Epithelial cell of esophagus (primary cell): ENCODE measurements at places on chromosomes 4 and X.

- DNase-seq: peak; percentile 62
Observed at GRCh38 chrX:40013266-40014195, 84.2 kb downstream of the BCOR start.

- DNase-seq: peak; percentile 31
Observed at GRCh38 chr4:83285055-83285407, 433 bp upstream of the COQ2 start.

DNA sequence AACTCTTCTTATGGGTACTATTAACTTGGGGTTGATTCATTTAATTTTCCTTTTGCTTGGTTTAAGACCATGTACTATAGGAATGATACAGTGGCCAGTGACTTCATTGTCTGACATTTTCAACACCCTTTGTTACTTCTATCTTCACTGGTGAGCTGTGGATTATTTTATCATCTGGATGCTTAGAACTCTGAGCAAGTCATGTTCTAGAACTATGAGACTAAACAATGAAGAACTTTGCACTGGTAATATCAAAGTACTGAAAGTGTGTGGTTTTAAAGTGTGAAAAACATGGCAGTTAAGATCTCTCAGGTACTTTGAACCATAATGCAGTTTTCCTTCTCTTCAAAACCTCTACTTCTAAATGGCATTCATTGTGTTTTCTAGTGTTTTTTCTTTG lies 47.8 kb downstream of the MAP7D3 start:
- DNase-seq: no peak

DNA sequence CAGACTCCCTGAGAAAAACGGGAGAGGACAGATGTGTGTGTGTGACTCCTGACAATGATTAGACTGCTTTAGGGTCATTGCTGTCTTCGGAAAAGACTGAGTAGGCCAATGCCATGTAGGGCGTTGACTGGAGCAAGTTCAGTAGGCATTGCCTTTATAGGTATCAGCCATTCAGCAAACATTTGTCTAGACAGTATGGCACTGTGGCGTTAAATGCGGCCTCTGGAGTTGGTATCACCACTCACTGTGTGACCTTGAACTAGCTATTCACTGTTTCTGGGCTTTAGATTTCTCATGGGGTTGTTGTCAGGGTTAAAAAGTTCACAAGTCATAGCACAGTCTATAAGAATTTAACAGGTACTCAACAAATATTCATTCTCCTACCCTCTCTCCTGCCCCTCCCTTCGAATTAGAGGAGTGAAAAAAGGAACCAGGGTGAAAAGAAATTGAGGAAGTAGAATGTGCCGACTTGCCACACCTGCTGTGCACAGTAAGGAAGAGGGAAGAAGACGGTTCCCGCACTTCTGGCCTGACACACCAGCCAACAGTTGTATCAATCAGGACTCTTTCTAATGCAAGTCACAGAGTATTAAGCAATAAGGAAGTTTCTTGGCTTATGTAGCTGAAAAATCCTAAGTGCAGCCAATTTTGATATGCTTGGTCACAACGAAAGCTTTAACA lies 83.2 kb upstream of the PLAC8 start:
- peak; percentile 53 for DNase-seq

- peak; percentile 38 for DNase-seq
Observed at GRCh38 chr4:186724864-186725468, 1.3 kb upstream of the FAT1 start.

- DNase-seq: no peak
Observed at GRCh38 chr4:1211371-1211770, 37.6 kb downstream of the CTBP1 start.
